ENCODE measurements at places on chromosomes 13 and 19.
A peak's percentile ranks its signal among the peaks of the same experiment; 100 is the strongest.

GRCh38 chr19:29988351-29988750, 46.3 kb downstream of the URI1 start:
- no peak for DNase-seq

- DNase-seq = no peak
These were observed 89.7 kb downstream of the RAB20 start for GRCh38 chr13:110471833-110472162.

- DNase-seq = no peak
These were observed 3.0 kb upstream of the RNF113B start for GRCh38 chr13:98180092-98180491.

DNA sequence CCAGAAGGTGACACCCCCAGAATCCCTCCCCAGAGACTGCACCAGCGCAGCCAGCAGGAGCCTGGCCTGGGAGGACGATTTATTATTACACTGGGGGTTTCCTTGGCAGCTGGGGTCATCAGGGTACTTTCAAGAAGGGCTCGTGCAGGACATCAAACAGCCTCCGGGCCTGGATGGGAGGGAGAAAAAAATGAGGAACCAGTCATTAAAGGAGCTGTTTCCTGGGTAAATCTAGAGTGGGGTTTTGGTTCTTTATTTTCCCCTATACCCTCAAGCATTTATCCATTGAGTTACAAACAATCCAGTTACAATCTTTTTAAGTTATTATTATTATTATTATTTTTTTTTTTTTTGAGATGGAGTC, 3.1 kb downstream of the POLR1G start:
- no peak for DNase-seq

DNA sequence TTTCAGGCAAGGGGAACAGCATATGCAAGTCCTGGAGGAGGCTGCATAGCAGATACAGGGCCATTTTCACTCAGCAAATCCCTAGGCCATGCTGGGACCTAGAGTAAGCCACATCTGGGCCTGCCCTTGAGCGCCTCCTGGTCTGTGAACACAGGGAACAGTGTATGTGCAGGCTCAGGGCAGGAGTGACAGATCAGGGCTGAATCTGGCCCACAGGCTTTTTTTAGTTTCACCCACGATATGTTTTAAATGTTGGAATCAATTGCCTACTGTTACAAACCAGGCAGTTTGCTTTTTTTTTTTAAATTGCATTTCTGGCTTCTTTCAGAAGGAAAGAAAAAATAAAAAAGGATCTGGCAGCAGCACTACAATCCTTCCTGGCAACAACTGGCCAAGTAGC, 1.5 kb upstream of the TMEM145 start:
- DNase-seq = no peak

DNA sequence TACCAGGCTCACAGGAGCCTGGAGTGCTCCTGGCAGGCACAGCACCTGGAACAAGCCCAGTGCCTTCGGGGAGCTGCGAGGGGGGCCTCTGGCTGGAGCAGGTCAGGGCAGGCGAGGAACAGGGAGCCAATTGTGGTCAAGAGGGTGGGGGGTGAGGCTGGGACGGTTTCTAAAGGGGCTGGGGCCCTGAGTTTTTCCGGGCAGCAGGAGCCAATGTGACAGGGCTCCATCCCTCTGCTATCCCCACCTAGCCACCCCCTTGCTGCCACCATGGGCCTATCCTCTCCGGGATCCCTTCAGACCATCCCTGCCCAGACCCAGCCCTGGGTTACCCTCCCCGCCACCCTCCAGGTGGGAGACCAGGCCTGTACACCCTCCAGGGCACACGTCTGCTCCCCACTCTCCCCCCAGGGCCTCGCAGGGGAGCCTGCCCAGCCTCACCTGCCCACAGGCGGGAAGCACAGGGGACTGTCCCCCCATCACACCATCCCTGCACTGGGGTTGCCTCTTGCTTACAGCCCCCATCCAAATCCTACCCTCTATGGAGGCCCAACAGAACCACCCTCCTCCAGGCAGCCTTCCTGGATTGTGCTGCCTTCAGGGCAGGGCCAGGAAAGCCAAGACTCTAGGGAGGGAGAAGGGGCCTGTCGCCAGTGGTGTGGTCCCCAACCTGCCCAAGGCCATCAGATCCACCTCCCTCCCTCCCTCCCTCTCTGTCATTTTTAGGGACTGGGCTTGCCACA, 121.0 kb downstream of the URI1 start:
- DNase-seq = no peak

GRCh38 chr13:23039266-23039935, 141.4 kb upstream of the SGCG start:
- no peak for DNase-seq

DNA sequence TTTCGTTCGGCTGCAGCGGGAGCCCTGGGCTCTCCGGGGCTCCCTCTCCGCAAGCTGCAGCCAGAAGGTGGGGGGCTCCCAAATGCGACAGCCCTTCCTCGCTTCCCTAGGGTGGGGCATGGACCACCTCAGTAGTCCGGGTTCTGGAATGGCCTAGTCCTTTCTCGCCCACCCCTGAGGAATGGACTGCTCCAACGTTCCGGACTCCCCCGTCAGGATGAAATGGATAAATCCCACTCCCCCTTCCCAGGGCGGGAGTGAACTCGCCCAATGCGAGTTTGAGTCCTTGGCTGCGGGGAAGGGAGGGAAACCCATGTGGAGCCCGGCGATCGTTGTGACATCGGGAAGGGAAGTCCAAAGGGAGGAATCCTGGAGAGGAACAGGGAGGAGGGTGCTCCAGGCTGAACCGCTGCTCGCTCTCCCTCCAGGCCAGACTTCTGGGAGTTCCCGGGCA, 5.5 kb downstream of the HRC start:
- peak; percentile 59 for DNase-seq

- DNase-seq = peak; percentile 4
These were observed at the start of gene F10 for GRCh38 chr13:113122550-113123225. Gene F10, plus strand, starts transcription at chr13:113122799. Its CDS starts 57 bp downstream, at chr13:113122856.

GRCh38 chr13:28106976-28107375, 6.6 kb upstream of the FLT3 start:
- DNase-seq = no peak

DNA sequence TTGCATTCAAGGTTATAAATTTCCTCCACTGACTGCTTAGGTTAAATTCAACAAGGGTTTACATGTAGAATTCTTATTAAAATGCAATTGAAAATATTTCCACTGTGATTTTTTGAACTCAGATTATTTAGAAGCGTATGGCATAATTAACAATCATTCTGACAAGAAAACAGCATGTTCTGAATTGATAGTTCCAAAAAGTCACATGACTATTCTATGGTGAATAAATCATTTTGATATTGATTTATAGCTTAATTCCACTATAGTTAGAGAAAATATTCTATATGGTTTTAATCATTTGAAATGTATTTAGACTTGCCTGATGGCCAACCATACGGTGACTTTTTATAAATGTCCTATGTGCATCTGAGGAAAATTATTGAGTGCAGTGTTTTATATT, 3.0 kb downstream of the ZNF577 start:
- no peak for DNase-seq

DNA sequence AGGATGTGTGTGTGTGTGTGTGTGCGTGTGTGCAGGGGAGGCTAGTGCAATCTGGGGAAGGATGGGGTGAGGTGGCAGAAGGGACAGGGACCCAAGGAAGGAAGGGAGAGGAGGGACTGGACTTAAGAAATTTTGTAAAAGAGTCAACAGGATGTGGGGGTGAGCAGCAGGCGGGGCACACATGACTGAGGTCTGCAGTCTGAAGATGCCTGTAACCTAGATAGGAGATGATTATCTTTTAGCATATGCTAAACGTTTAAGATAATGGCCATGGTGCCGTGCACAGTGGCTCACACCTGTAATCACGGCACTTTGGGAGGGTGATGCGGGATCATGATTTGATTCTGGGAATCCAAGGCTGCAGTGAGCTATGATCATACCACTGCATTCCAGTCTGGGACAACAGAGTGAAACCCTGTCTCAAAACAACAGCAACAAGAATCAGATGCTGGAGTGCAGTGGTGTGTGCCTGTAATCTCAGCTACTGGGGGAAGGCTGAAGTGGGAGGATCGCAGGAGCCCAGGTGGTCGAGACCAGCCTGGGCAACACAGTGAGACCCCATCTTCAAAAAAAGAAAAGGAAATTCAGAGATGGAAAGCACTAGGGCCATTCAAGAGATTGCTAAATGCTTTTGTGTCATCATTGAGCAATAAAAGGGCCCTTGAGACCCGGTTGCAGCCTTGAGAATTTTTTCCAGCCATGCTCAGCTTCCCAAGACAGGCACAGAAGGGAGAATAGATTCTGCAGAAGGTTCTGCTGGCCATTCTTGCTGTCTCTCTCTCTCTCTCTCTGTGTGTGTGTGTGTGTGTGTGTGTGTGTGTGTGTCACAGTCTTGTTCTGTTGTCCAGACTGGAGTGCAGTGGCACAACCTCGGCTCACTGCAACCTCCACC, 3.8 kb upstream of the ZNF414 start:
- DNase-seq = no peak

GRCh38 chr13:99558570-99559180, 57.4 kb downstream of the TM9SF2 start:
- DNase-seq = no peak

GRCh38 chr19:46860846-46861690, at the start of gene ARHGAP35:
Gene ARHGAP35, plus strand, starts transcription at chr19:46860997. Its CDS starts 57,679 bp downstream, at chr19:46918676.
- no peak for DNase-seq

DNA sequence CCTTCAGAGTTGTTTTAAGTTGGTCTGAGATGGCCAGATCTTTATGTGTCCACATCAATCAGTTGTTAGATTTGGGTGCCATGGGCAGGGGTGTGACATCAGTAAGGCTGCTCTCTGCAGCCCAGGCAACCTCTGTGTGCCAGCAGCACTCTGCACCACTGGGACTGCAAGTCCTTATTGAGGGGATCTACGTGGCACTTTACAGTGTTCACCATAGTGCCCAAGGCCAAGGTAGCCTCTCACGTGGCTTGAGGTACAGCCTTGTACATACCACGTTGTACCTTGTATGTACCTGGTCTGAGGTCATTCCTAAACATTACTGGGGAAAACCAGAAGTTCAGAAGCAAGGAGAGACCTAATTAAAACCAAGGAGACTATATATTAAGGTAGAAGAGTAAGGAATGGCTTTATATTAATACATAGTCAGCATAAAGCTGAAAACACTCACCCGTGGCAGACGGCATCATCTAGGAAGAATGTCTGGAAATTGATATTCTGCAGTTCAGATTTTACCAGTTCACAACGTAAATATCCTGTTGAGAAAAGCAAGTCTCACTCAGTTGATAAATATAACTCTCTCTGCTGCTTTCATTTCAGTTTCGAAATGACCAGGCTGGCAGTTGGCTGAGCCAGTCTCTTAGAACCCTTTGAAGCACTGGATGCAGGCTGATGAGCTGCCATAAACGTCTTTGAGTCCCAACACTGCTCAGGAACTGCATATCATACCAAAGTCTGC, 128.8 kb downstream of the ZDHHC20 start:
- DNase-seq = no peak

- DNase-seq = peak; percentile 86
These were observed 23.1 kb downstream of the TMED1 start for GRCh38 chr19:10812902-10813404.

- no peak for DNase-seq
These were observed 142.6 kb downstream of the PCDH9 start for GRCh38 chr13:67087527-67087926.

- no peak for DNase-seq
These were observed 416.0 kb downstream of the KLF12 start for GRCh38 chr13:73718246-73718645.

All from AG09309 (cell line).